ENCODE measurements at places on chromosomes 1 and 21. TPM values are rescaled to one million over a fixed set of nuclear protein-coding genes. Genes with fewer than 3 reads are reported as not detected.
A peak's percentile ranks its signal among the peaks of the same experiment; 100 is the strongest.

DNA sequence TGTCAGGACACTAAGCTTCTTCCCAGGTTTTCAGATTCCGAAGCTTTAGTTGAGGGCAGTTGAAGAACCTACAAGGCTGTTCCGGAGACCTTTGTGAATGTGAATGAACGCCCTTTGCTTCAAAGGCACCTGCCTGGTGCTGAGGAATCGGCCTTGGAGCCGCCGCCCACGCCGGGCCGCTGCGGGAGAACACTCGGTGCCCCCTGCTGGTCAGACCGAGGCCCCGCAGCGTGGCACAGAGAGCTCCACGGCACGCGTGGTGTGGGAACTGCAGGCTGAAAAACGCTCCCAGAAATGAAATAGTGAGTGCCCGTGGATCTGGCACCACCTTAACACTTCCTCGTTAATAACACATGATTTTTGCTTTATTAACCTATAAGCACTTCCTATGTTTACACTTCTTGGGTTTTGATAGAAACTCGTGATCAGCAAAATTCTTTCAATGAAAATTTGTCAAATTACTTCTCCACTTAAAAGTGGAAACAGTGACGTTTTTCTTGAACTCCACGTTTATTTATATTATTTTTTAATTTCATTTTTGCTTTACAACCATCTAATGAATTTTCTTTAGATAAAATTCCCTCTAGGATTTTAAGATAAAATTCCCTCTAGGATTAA, 460.6 kb downstream of the DSCAM start:
- no peaks in the 10 kb centered on the region for H3K36me3 ChIP-seq
- H3K27me3 ChIP-seq = no peaks in the 10 kb centered on the region
- H3K4me3 ChIP-seq = no peak overlapping the region
- peak; percentile 67 for DNase-seq
- H3K4me1 ChIP-seq = peaks cover 6% of the 10 kb centered on the region

- H3K4me3 ChIP-seq = no peak overlapping the region
- no peak for DNase-seq
- H3K27ac ChIP-seq = no peak overlapping the region
- no peaks in the 10 kb centered on the region for H3K36me3 ChIP-seq
- no peaks in the 10 kb centered on the region for H3K4me1 ChIP-seq
- H3K27me3 ChIP-seq = peaks cover 16% of the 10 kb centered on the region
Observed at GRCh38 chr1:110572751-110573150, 33.4 kb downstream of the KCNA2 start.

VCAM1 gene
- total RNA-seq = 5.5 TPM

BSND gene
- total RNA-seq = not detected

GRCh38 chr1:188582911-188583532, 1754.3 kb downstream of the PLA2G4A start:
- H3K4me1 ChIP-seq = no peaks in the 10 kb centered on the region
- H3K27me3 ChIP-seq = no peaks in the 10 kb centered on the region
- H3K4me3 ChIP-seq = no peak overlapping the region
- no peaks in the 10 kb centered on the region for H3K36me3 ChIP-seq

GRCh38 chr1:37475380-37476086, 1.2 kb downstream of the ZC3H12A start:
- H3K4me3 ChIP-seq = peak overlapping the region; percentile 83
- peaks cover 89% of the 10 kb centered on the region for H3K4me1 ChIP-seq
- peaks cover 28% of the 10 kb centered on the region for H3K36me3 ChIP-seq
- H3K27me3 ChIP-seq = no peaks in the 10 kb centered on the region
- no peak for DNase-seq

DNA sequence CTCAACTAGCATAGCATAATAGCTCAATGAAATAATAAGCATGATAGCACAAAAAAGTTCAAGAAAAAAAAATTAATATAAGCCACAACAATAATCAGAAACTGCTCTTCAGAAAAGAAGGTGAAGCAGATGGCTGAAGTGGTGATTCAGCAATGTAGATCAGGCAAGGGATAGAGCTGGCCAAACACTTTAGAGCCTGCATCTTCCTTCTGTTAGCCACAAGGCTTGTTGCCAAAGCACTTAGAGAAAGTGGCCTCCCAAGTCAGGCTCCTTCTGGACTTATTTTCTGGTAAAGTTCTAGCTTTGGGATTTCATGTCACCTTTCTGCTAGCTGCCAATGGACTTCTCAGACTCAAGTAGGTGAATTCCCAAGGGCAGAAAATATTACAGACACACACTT, 60.3 kb upstream of the C1orf87 start:
- H3K36me3 ChIP-seq = no peaks in the 10 kb centered on the region
- no peak overlapping the region for H3K4me3 ChIP-seq
- H3K4me1 ChIP-seq = no peaks in the 10 kb centered on the region
- no peak overlapping the region for H3K27ac ChIP-seq

GPR37L1 gene
- 0.06 TPM for total RNA-seq

DNA sequence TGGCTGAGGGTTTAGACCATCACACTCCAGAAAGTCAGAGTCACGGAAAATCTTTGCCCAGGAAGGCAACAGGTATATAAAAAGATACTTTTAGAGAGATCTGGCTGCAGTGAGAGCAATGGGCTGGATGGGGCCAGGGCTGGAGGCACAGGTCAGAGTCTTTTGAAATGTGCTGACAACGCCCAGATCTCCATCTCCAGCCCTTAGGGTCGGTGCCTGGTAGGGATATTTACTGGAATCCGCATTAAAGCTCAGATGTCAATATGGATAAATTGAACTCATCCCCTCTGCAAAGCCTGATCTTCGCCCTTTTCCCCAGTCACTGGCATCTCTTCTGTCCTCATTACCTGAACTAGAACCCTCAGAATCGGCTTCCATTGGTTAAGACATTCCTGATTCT, 82.2 kb downstream of the BCAR3 start:
- no peaks in the 10 kb centered on the region for H3K27me3 ChIP-seq
- no peaks in the 10 kb centered on the region for H3K36me3 ChIP-seq
- H3K27ac ChIP-seq = no peak overlapping the region

SORT1 gene
- total RNA-seq = 178 TPM

FASLG gene
- 1.2 TPM for total RNA-seq

DNA sequence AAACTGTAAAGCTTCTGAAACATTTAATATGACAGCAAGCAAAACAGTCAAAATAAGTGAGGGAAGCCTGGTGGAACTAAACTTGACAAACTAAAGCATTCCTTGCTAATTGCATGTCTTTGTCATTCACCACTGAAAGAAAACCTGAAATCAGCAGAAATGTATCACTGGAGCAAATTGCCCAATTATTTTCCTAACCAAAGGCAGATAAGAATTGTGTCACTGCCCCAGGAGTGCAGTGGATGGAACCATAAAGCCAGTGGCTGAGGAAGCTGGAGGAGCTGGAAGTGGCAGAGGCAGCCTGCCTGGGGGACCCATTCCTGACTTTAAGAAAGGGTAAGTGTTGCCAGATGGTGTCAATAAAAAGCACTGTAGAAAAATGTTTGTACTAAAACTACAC, 2.7 kb upstream of the SLC30A10 start:
- peaks cover 11% of the 10 kb centered on the region for H3K4me1 ChIP-seq
- H3K27me3 ChIP-seq = peaks cover 34% of the 10 kb centered on the region
- H3K27ac ChIP-seq = no peak overlapping the region
- DNase-seq = no peak

GRCh38 chr1:194184425-194184824, 998.0 kb upstream of the B3GALT2 start:
- no peaks in the 10 kb centered on the region for H3K27me3 ChIP-seq
- H3K4me3 ChIP-seq = no peak overlapping the region
- no peaks in the 10 kb centered on the region for H3K36me3 ChIP-seq
- no peaks in the 10 kb centered on the region for H3K4me1 ChIP-seq

- no peak overlapping the region for H3K27ac ChIP-seq
- no peaks in the 10 kb centered on the region for H3K27me3 ChIP-seq
- DNase-seq = no peak
- no peak overlapping the region for H3K4me3 ChIP-seq
- H3K36me3 ChIP-seq = peaks cover 34% of the 10 kb centered on the region
Observed at GRCh38 chr1:151756291-151756690, 7.0 kb downstream of the MRPL9 start.

NTNG1 gene
- total RNA-seq = 9.6 TPM

ABCA4 gene
- total RNA-seq = 1.9 TPM

GRCh38 chr1:166133857-166134256, 32.9 kb downstream of the FAM78B start:
- no peak for DNase-seq
- H3K4me3 ChIP-seq = no peak overlapping the region
- H3K27me3 ChIP-seq = no peaks in the 10 kb centered on the region

GRCh38 chr1:207349979-207350378, 28.5 kb downstream of the CD55 start:
- peaks cover 52% of the 10 kb centered on the region for H3K36me3 ChIP-seq
- no peak for DNase-seq
- H3K4me1 ChIP-seq = peaks cover 2% of the 10 kb centered on the region
- no peak overlapping the region for H3K27ac ChIP-seq

DNA sequence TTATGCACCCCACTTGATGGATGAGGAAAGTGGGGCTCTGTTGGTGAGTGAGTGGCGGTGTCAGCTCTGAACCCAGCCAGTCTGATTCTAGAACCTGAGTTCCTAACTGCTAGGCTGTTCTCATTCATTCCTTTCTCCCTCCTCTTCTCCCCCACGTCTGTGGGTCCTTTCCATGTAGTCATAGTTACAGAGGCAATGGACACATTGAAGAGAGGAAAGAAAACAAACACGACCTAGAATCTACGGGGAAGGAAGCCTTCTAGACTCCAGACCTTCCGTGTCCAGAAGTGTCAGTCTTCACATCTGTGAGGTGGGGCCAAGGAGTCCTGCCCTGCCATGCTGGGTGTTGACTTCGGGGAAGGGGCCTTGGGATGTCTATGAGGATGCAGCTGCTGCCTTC, 115.8 kb upstream of the WNT4 start:
- no peak overlapping the region for H3K4me3 ChIP-seq
- H3K27ac ChIP-seq = peak overlapping the region; percentile 41
- H3K4me1 ChIP-seq = peaks cover 59% of the 10 kb centered on the region
- no peaks in the 10 kb centered on the region for H3K36me3 ChIP-seq
- no peak for DNase-seq
- H3K27me3 ChIP-seq = no peaks in the 10 kb centered on the region

DNA sequence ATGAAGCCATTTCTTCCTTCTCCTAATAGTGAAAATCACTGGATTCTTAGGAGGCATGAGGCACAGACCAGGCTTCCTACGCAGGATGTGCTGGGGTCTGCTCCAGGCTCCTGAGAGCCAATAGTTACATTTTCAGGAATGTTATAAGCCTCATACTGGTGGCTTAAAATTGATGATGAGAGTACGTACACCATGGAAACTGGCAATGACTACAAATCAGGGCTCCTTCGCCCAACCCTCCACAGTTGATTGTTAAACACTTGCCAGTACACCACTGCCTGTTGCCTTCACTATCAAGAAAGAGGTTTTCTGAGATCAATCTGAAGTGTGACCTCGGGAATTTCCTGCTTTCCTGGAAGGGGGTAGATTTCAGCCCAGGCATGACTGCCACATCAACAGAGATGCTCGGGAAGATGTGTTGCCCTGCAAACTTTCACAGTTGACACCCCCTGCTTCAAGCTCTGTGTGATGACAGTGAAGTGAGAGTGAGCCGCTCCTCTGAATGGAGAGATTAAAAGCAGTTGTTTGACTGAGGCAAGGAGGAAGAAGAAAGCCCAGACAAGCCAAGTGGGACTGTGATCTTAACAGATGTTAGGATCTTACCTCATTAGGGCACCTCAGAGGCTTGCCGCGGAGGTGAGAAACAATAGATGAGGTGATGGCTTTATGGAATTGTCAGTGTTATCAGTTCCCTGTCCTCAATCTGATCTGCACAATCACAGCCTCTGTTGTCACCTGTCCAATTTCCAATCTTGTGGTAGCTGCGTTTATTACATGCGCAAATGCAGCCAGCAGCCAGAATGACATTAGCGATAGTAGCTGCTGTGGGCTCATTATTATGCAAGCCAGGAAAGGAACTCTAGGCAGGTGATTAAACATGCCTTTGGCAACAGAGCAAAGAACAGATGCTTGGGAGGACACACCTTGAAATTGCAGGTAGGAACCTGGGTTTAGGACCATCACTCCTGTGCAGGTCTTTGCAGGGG, 277.3 kb downstream of the KAZN start:
- H3K36me3 ChIP-seq = no peaks in the 10 kb centered on the region
- peaks cover 4% of the 10 kb centered on the region for H3K4me1 ChIP-seq
- no peak for DNase-seq
- H3K27me3 ChIP-seq = no peaks in the 10 kb centered on the region
- H3K27ac ChIP-seq = no peak overlapping the region
- H3K4me3 ChIP-seq = no peak overlapping the region

DNA sequence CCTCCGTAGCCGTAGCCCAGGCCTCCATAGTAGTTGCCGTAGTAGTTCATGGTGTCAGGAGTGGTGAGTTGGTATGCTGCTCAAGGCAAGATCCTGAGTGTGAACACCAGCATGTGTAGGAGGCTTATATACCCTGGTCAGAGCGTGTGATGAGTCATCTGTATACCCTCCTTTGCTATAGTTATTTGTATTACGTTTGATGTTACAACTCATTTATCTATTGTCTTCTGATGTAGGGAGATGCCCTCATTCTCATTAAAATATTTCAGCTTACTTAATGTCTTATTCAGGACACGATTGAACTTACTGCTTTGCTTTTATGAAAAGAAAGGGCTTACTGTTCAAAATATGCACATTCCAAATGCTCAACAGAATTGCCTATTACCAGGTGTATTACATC, at the start of gene KRTAP19-5:
Gene KRTAP19-5 (minus strand): TSS at position 101 of the 400 bp plus-strand sequence. CDS start 51 bp downstream, at position 50.
- no peaks in the 10 kb centered on the region for H3K36me3 ChIP-seq
- no peak within 1 kb of the TSS for H3K27ac ChIP-seq
- no peak for DNase-seq
- no peaks in the 10 kb centered on the region for H3K27me3 ChIP-seq
- H3K4me3 ChIP-seq = no peak within 1 kb of the TSS
- H3K4me1 ChIP-seq = no peaks in the 10 kb centered on the region

HMGCL gene
- 39.3 TPM for total RNA-seq

C1orf210 gene
- total RNA-seq = 19.1 TPM

GRCh38 chr1:74356493-74356892, 121.3 kb downstream of the TNNI3K start:
- no peak for DNase-seq
- no peak overlapping the region for H3K27ac ChIP-seq
- no peaks in the 10 kb centered on the region for H3K27me3 ChIP-seq
- no peak overlapping the region for H3K4me3 ChIP-seq
- no peaks in the 10 kb centered on the region for H3K36me3 ChIP-seq
- H3K4me1 ChIP-seq = no peaks in the 10 kb centered on the region

DNA sequence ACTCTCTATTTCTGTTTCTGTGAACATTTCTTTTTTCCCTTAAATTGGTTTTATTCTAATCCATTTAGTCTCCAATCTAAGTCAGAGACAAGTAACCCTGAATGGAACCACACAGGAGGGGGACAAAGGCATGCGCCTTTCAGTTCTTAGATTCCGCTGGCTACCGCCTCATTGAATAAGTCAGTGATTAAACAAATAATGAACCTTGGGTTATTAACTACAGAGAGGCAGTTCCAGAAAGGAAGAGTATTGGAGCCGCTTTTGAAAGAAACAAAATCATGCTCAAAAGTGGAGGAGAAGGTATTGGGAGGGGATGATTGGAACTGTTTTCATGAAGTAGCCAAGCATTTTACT, 459.8 kb upstream of the DAB1 start:
- DNase-seq = no peak
- no peak overlapping the region for H3K27ac ChIP-seq
- H3K4me3 ChIP-seq = no peak overlapping the region
- no peaks in the 10 kb centered on the region for H3K36me3 ChIP-seq
- H3K4me1 ChIP-seq = no peaks in the 10 kb centered on the region

TESK2 gene
- total RNA-seq = 8.2 TPM

GRCh38 chr21:26095131-26095530, 75.4 kb downstream of the APP start:
- no peak for DNase-seq
- H3K36me3 ChIP-seq = no peaks in the 10 kb centered on the region
- H3K4me3 ChIP-seq = no peak overlapping the region
- no peaks in the 10 kb centered on the region for H3K27me3 ChIP-seq
- no peak overlapping the region for H3K27ac ChIP-seq
- H3K4me1 ChIP-seq = no peaks in the 10 kb centered on the region

FAM110D gene
- total RNA-seq = 3.8 TPM

- no peak overlapping the region for H3K27ac ChIP-seq
- no peaks in the 10 kb centered on the region for H3K36me3 ChIP-seq
Observed at GRCh38 chr1:243746751-243747150, 103.3 kb downstream of the AKT3 start.

Measured in lower lobe of right lung (tissue), 2 donors.